ENCODE measurements at places on chromosomes 6 and 20.

DNA sequence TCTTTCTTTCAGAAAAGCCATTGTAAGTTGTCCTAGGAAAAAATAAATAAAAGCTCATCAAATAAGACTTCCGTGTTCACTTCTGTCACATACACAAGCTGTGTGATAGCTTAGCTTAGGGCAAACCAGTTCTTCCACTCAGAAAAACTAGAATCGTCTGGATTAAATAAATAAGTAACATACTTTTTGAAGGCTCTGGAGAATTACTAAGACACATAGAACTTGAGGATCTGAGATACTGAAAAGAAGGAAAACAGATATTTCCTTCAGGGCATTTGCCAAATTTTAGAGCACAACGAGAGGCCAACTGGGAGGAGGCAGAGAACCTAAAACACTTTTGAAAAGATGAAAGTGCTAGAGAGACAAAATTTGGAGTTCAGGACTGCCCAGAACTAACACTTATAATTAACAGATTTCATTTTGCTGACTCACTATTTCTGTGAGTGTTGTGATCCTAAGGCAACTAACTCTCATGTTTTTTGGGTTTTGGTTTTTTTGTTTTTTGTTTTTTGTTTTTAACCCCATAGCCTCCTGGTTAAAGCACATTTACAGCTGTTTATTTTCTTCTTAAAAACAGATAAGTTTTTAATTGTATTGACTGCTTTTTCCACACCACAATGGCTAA, 38.7 kb upstream of the THEMIS start:
- DNase-seq = no peak

GRCh38 chr6:10404799-10405512, 9.9 kb downstream of the TFAP2A start:
- no peak for DNase-seq

- DNase-seq = no peak
Observed at GRCh38 chr6:112831022-112831421, 483.9 kb downstream of the RFPL4B start.

GRCh38 chr20:19872001-19872400, 113.9 kb downstream of the RIN2 start:
- DNase-seq = no peak

GRCh38 chr6:35833536-35833935, 28.4 kb downstream of the LHFPL5 start:
- no peak for DNase-seq

DNA sequence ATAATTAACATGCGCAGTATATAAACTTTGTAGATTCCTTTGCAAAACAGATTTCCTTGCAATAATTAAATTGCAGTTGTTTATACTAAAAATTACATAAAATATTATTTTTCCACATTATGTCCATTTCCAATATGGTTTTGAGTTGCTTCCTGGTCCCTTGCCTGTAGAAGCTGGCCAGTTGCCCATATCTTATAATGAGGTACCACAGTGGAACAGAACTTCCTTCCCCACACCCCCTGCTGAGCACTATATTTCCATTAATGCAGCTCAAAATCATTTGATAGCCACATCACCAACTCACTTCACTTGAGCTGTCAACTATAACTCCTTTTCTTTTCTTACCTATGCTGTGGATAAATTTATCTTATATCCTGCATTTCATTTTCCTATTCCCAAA, 194.6 kb downstream of the DST start:
- no peak for DNase-seq

DNA sequence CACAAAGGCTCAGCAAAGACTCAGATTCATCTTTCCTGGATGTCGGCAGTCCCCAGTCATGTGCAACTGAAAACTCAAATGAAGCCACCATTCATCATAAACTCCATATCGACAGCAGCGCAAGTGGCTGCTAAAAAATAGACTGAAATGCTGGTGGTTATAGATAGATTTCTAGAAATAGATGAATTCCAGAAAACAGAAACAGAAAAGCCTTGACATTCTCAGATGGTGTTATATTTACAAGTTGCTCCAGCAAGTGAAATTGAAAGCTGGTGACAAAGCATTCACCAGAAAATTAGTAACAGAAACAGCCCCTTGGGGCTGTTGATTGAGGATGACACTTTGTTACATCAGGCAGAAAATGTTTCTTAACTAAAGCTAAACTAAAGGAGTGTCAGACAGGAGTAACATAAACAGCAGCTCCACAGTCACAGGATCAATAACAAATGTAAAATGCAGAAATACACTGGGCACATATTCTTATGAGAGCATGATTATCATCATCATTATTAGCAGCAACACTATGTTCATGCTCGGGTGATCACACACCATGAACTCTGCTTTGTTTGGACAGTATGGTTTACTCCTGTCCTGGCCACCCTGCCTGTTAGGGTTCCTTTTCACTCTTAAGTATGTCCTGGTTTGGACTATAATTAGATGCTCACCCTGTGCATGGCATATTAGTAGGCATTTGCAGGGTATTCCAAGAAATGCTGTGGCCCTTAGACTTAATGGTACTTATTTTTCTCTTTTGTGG, 36.4 kb upstream of the SLC35F1 start:
- DNase-seq = no peak

DNA sequence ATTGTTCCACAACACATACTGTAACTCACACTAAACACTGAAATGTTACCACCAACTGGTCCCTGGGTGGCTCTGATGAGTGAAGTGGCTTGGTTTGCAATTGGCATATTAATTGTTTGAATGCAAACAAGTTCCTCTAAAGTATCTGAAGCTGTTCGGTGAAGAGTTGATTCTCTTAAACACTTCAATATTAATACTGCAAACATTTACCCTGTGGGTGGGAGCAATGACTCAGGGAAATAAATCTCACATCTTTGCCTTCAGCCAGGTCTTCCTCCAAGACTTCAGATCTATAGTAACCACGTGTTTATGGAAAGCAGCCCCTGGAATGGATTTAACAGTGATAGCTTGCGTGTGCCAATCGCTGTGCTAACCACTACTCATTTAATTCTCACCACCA, 176.0 kb downstream of the MAFB start:
- DNase-seq = no peak

GRCh38 chr6:21764989-21765388, 171.4 kb downstream of the SOX4 start:
- DNase-seq = no peak

GRCh38 chr20:57900226-57900905, 190.6 kb upstream of the PMEPA1 start:
- no peak for DNase-seq

- DNase-seq = no peak
Observed at GRCh38 chr6:104887350-104887749, 27.6 kb upstream of the HACE1 start.

DNA sequence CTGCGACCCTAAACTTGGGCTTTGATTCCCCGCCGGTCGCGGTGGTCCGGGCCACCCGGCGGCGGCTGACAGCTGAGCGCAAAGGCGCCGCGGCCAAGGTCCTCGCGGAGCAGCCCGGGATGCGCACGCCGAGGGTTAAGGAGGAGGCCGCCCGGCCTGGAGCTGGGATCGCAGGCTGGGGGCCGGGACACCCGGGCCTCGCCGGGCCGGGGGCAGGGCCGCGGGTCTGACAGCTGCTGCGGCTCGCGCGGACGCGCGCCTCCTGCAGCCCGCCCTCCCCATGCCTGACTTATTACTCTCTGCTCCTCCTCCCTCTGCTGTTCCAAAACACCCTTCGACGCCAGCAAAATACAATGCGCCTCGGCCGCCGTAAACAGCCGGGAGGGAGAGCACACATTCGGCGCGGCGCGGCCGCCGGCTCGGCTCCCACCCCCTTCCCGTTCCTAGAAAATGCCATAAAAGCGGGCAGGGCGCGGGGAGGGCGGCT, 746 bp downstream of the BACH2 start:
- DNase-seq = peak; percentile 78

DNA sequence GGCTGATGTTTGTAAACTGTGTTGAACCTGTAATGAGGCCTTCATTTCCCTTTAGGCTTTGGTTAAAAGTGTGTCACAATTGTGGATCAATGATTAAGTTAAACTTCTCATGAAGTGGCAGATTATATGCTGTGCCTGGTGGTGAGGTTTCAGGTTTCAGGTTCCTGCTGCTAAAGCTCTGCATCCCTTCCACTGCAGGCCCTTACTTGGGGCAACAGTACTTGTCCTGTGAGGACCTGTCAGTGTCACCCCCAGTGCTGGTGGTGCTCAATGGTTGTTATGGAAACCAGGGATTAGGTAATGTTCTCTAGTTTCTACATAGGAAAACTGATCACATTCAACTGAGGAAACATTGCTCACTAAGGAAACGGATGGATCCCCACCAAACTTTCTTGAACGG, 18.5 kb downstream of the RPP21 start:
- no peak for DNase-seq

All from activated T-cell treated with anti-CD3 and anti-CD28 coated beads, Interleukin-2, amount 50 U/mL, for 1 hour (primary cell).